ENCODE measurements at places on chromosomes 7 and 10. TPM values are rescaled to one million over a fixed set of nuclear protein-coding genes. Genes with fewer than 3 reads are reported as not detected.

The UCMA gene
- total RNA-seq: not detected

The MARCHF5 gene
- 10.3 TPM for total RNA-seq

The SEMA3C gene
- 101 TPM for total RNA-seq

The UBN2 gene
- 6.5 TPM for total RNA-seq

The UNCX gene
- total RNA-seq: not detected

The CPVL gene
- not detected for total RNA-seq

The NPY4R gene
- total RNA-seq: not detected

The SEMA3D gene
- total RNA-seq: 3.0 TPM

The RSU1 gene
- 114 TPM for total RNA-seq

The XRCC2 gene
- 3.5 TPM for total RNA-seq

The OPN4 gene
- total RNA-seq: not detected

The ANLN gene
- 119 TPM for total RNA-seq

The COL28A1 gene
- total RNA-seq: under 0.01 TPM

The TRDMT1 gene
- 6.0 TPM for total RNA-seq

The ELFN1 gene
- 1.6 TPM for total RNA-seq

The ERVW-1 gene
- not detected for total RNA-seq

The GRM3 gene
- total RNA-seq: not detected

The RPEL1 gene
- total RNA-seq: 0.43 TPM

The EPHB4 gene
- 44.1 TPM for total RNA-seq

The TPK1 gene
- total RNA-seq: 3.5 TPM

The TMEM236 gene
- total RNA-seq: under 0.01 TPM

The KNDC1 gene
- total RNA-seq: 5.6 TPM

The NKX1-2 gene
- total RNA-seq: not detected

The OR2A42 gene
- total RNA-seq: under 0.01 TPM

The DIP2C gene
- 18.7 TPM for total RNA-seq

The MARVELD1 gene
- 58.9 TPM for total RNA-seq

The NUTM2B gene
- 0.32 TPM for total RNA-seq

The ANXA8L1 gene
- total RNA-seq: 9.0 TPM

The GBX1 gene
- total RNA-seq: not detected

Data from fibroblast of villous mesenchyme (primary cell).